Right renal pelvis (tissue), 4 donors: ENCODE measurements at places on chromosomes 3 and 15. TPM values are rescaled to one million over a fixed set of nuclear protein-coding genes. Genes with fewer than 3 reads are reported as not detected.

Gene DPPA4
- polyA plus RNA-seq, result 3.9 TPM

Gene HIGD2B
- polyA plus RNA-seq, result not detected

Gene EHHADH
- polyA plus RNA-seq, result 28.1 TPM

Gene ATP13A4
- 1.4 TPM for polyA plus RNA-seq

Gene CAPN3
- polyA plus RNA-seq, result 21.0 TPM

Gene NEK11
- 17.1 TPM for polyA plus RNA-seq

Gene ARNT2
- polyA plus RNA-seq, result 63.0 TPM

Gene CATSPER2
- polyA plus RNA-seq, result 4.2 TPM
